ENCODE measurements at places on chromosomes 5 and 9.

- no peak for DNase-seq
These were observed 238.3 kb downstream of the MEF2C start for GRCh38 chr5:88644676-88645075.

DNA sequence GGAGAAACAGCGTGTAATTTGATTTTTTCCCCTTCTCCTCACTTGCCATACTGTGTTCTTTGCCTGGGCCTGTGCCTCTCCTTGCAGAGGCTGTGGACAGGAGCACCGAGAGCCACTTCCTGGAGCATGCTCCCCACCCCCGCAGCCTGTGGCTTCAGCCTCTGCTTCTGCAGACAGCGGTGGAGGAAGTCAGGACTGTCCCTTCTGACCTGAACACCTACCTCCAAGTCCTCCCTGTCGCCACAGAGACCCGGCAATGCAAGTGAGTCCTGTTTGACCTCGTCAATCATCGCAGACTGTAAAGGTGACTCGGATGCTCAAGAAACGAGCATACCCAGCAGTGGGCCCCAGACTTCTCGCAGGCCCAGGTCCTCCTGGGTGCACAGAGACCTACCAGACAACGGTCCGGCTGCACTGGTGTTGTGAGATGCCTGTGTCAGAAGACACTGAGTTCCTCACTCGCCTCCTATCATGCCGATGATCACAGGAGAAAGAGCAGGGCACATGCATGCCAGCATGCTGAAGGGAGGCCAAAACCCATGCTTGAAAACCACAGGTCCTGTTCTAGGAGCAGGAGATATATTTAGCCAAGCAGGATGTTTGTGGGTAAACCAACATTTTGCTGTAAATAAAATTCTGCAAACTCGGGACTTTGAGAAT, 198.8 kb downstream of the AUH start:
- DNase-seq: peak; percentile 16

DNA sequence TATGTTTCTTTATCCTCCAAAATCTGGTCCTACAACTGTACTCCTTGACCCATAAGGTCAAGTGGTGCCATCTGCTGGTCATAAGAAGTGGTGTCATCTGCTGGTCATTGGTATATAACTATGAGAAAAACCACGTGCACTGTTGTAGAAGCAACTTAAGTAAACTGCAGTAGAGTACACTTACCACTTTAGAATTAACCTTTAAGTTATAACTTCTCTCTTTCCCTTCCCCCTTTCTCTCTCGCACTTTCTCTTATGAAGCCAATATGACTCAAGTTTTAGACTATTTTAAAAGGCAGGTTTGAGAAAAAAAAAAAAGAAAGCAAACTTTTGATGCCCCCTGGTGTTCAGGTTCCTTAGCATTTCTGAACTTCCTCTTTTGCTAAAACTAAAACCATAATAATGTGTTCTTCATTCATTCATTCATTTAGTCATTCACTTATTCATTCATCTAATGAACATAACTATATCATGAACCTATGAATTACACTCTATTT, 12.8 kb upstream of the MTAP start:
- peak; percentile 88 for DNase-seq

DNA sequence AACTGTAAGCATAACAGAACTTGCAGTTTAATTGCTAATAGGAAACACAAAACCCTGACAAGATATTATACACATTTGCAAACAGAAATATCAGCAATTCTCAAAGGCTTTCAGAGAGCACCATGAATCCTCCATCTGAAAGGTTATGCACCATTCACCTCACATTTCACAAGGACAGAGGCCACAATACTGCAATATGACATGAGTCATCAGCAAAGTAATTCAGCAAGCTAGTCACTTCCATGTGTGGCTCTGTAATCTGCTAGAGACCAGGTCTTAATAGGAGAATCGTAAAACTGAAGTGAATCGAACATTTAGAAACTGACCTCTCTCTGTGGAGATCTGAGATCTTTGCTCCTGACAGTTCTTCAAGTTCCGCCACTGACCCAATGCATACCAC, 28.3 kb downstream of the IARS1 start:
- no peak for DNase-seq

- no peak for DNase-seq
These were observed 249.3 kb downstream of the GAS1 start for GRCh38 chr9:86697999-86698398.
